ENCODE measurements at places on chromosomes 2 and 18. TPM values are rescaled to one million over a fixed set of nuclear protein-coding genes. Genes with fewer than 3 reads are reported as not detected.

Gene NDUFV2
- total RNA-seq = 108 TPM

DNA sequence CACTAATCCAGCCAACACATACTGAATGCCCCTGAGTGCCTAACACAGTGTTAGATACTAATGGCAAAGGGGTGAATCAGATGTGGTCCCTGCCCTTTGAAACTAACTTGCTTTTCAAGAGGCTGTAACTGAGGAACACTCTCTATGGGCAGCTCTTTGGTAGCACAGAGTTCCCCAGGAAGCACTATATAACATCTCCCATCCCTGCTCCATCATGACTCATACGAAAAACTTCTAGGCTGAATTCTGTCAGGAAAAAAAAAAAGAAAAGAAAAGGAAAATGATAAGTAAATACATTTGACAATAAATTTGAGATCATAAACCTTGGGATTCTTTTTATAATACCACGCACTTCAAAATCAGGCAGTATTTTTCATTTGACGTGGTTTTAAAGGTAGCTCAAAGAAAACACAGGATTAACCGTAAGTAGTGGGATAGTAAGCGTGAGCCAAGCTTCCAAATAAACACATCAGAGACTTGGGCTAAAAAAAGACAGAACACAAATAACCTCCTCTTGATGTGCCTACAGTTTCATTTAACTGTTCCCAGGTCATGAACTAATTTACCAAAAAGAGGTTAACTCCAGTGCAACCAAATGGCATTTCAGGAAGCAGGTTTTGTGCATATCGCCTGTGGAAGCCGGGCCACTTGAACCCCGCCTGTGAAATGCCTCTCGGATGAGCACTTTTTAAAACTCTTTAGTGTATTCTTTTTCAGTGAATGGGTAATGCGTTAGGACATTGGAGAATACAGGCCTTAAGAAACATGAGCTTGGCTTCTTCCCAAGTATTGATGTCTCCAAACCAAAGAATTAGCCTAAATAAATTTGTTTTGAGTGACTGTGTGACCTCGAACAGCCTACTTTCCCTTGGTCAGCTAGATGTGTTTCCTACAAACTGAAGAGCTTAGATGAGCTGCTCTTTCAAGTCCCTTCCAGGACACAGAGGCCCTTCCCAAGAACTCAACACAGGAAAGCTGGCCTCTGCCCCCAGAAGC is 42.0 kb downstream of the RDH14 start:
- H3K27me3 ChIP-seq = no peaks in the 10 kb centered on the region
- H3K36me3 ChIP-seq = no peaks in the 10 kb centered on the region
- H3K4me1 ChIP-seq = no peaks in the 10 kb centered on the region
- H3K27ac ChIP-seq = no peak overlapping the region
- no peak for DNase-seq

GRCh38 chr2:112783187-112783714 is 1.0 kb downstream of the IL1A start:
- DNase-seq = no peak
- no peak overlapping the region for H3K4me3 ChIP-seq
- no peak overlapping the region for H3K27ac ChIP-seq
- no peaks in the 10 kb centered on the region for H3K27me3 ChIP-seq

DNA sequence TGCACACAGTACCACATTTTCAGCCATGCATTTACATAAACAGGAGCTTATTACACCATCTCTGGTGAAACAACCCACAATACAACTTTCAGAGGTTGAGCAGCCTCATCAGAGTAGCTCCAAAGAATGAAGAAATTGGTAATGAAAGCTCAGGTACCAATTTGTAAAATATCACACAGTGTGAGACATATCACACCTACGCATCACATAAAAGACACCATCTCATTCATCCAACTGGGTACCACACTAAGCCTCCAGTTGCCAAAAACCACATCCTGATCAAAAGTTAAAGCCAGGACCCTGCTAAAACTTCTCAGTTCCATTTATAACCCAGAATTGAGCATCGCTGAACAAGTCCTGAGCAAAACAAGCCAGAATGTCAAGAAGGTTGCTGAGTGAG is 4.6 kb downstream of the TMEM163 start:
- H3K4me1 ChIP-seq = peaks cover 18% of the 10 kb centered on the region
- H3K27me3 ChIP-seq = peaks cover 44% of the 10 kb centered on the region
- no peak overlapping the region for H3K27ac ChIP-seq

GRCh38 chr2:128809880-128810279 is 491.2 kb upstream of the HS6ST1 start:
- no peaks in the 10 kb centered on the region for H3K27me3 ChIP-seq
- H3K4me1 ChIP-seq = no peaks in the 10 kb centered on the region
- no peak overlapping the region for H3K4me3 ChIP-seq
- no peak overlapping the region for H3K27ac ChIP-seq

DNA sequence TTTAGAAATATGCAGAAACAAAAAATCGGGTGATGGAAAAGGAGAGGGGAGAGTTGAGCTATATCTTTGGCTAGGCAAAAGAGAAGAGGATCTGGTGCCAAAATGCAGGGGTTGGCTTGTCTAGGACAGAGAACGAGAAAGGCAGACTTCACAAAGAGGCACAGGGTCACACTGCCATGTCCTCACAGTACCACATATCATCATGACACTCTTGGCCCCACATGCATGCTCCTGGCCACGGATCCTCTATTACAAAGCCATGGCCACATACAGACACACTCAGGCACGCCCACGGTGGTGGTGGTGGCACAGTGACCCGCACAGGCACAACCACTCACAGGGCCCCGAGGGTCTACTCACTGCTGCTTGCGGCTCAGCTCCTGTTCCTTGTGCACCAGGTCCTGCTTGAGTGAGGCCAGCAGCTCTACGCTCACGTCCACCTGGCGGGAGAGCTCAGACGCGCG is 15.9 kb downstream of the FBXO41 start:
- H3K27ac ChIP-seq = no peak overlapping the region
- H3K4me1 ChIP-seq = no peaks in the 10 kb centered on the region
- H3K36me3 ChIP-seq = no peaks in the 10 kb centered on the region
- peaks cover 39% of the 10 kb centered on the region for H3K27me3 ChIP-seq
- H3K4me3 ChIP-seq = no peak overlapping the region

DNA sequence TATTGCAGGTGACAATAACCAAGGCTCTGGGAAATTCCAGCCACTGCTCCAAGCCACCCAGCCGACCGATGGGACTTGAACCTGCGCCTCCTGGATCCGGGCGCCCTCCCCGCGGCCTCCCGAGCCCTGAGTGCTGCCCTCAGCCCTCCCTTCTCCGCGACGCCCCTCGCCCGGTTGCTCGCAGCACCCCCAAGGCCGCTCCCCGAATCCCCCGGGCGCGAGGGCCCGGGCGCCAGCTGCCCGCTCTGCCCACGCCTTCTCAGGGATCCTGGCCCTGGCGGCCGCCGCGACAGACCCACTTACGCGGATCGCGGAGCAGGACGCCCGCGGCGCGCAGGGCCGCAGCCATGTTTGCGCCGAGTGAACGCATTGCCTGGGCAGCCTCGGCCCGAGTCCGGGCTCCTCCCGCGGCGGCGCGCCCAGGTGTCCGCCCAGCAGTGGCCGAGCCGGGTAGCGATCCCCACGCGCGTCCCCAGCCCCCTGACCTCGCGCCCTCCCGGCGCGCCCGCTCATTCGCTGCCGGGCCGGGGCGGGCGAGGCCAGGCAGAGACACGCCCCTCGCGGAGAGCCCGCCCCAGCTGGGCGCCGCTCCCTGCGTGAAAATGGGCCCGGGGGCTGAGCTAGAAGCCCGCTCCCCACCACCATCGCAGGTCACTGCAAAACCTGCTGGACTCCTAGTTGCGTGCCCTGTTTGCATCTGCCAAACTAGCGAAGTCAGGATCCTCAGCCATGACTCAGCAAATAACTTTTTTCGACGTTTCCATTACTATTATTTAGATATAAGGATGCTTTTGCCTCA is at the start of gene FECH:
TSS of gene FECH (minus strand) at position 452 of the 799 bp plus-strand sequence. CDS start at position 370, 82 bp downstream.
- peak within 1 kb of the TSS; percentile 85 for H3K4me3 ChIP-seq
- DNase-seq = peak; percentile 90
- peaks cover 3% of the 10 kb centered on the region for H3K36me3 ChIP-seq
- no peaks in the 10 kb centered on the region for H3K27me3 ChIP-seq
- peak within 1 kb of the TSS; percentile 92 for H3K27ac ChIP-seq

GRCh38 chr2:238449909-238450417 is 23.2 kb downstream of the ASB1 start:
- no peak overlapping the region for H3K4me3 ChIP-seq
- H3K4me1 ChIP-seq = peaks cover 14% of the 10 kb centered on the region
- peak; percentile 72 for DNase-seq
- peaks cover 71% of the 10 kb centered on the region for H3K36me3 ChIP-seq
- no peak overlapping the region for H3K27ac ChIP-seq
- H3K27me3 ChIP-seq = no peaks in the 10 kb centered on the region

GRCh38 chr2:63865159-63865799 is 23.6 kb downstream of the UGP2 start:
- H3K27me3 ChIP-seq = no peaks in the 10 kb centered on the region
- DNase-seq = no peak
- peaks cover 48% of the 10 kb centered on the region for H3K36me3 ChIP-seq
- peaks cover 35% of the 10 kb centered on the region for H3K4me1 ChIP-seq
- no peak overlapping the region for H3K27ac ChIP-seq

- H3K4me1 ChIP-seq = no peaks in the 10 kb centered on the region
- no peak overlapping the region for H3K4me3 ChIP-seq
- DNase-seq = no peak
These were observed 93.3 kb downstream of the ST6GAL2 start for GRCh38 chr2:106792671-106793070.

DNA sequence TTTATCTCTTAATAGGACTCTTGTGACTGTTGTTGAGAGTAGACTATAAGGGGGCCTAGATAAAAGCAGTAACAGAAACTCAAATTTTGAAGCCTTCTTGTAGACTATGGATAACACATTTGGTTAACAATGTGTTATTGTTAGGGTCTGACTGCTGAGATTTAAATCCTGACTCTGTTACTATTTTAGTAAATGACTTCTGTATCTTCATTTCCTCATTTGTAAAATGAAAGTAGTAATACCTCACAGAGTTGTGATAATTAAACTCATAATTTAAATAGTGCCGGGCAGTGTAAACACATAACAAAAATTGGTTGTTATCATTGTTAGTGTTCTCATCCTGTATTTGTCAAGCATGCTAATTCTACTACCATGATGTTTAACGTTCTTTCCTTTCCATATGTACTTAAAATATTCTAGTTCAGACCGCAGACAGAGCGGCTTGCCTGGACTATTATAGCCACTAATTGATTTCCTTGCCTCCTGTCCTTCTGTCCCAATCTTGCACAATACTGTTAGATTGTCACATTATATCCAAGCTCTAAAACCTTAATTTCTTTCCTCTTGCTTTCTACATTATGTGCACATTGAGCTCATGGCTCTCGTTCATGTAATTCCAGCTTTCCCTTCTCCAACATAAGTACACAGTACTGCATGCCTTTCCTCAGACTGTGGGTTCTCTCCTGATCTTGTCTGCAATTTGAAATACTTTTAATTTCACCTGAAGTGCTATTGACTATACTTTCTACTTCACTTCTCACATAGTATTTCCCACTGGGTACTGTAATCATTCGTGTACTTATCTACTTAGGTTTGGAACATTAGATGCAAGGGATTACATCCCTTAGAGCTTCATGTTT is 48.4 kb downstream of the RBBP8 start:
- H3K36me3 ChIP-seq = peaks cover 8% of the 10 kb centered on the region
- H3K4me1 ChIP-seq = no peaks in the 10 kb centered on the region
- no peak overlapping the region for H3K27ac ChIP-seq
- no peak for DNase-seq

GRCh38 chr2:216596980-216597509 is 36.2 kb upstream of the IGFBP2 start:
- H3K27me3 ChIP-seq = no peaks in the 10 kb centered on the region
- H3K36me3 ChIP-seq = no peaks in the 10 kb centered on the region
- H3K27ac ChIP-seq = no peak overlapping the region
- no peak for DNase-seq
- peaks cover 17% of the 10 kb centered on the region for H3K4me1 ChIP-seq
